ENCODE measurements at places on chromosomes 13 and 19.

DNA sequence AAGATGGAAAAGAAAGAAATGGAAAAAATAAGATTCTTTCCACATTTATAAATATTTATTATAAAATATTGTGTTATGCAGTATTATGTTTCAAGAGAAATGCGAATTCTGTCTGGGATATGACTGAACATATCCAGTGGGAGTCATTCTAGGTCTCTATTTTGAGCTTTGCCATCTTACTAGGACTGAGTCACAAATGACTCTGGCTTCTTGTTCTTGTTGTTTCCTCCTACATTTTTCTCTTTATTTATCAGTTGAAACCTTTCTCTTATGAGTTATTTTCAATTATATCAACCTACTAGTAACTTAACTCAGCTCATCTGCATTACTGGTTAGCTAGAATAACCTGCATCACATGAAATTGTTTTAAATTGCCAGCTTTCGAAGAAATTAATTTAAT is 1247.3 kb downstream of the SLITRK1 start:
- no peak for DNase-seq

- no peak for DNase-seq
Measured at GRCh38 chr13:63107179-63107943, 1691.7 kb upstream of the PCDH20 start.

- DNase-seq = no peak
Measured at GRCh38 chr13:106155411-106155810, 380.1 kb downstream of the EFNB2 start.

GRCh38 chr13:101618440-101619187 is 166.1 kb downstream of the ITGBL1 start:
- DNase-seq = no peak

DNA sequence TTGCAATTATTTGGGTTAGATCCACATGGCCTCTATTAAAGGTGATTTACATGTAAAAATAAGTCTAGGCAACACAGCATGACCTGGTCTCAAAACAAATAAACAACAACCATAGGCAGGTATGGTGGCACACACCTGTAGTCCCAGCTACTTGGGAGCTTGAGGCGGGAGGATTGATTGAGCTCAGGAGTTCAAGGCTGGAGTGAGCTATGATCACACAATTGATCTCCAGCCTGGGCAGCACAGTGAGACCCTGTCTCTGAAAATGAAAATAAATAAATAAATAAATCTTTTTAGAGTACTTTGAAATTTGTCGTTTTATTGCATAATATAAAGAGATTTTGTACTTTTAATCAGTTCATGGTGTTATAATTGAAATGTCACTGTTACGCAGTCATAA is 93.3 kb downstream of the PAN3 start:
- DNase-seq = no peak

DNA sequence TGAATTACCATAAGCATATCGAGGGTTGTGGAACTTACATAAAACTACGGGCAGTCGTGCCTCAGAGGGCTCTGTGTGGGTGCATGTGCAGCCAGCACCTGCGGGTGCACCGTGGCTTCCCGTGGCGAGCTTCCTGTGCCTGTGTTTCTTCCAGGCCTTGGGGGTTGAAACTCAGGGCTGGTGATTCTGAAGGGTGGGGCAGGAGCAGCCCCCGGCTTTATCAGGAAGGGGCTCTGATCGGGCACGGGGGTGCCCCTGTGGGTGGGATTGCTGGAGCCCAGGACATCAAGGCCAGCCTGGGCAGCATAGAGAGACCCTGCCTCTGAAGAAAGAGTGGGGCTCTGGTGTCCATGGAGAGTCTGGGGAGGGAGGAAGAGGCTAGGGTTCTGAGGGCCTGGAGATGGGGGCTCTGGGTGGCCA is 11.1 kb downstream of the ATP4B start:
- no peak for DNase-seq
